Renal cortical epithelial cell (primary cell): ENCODE measurements at places on chromosomes 7 and 10. TPM values are rescaled to one million over a fixed set of nuclear protein-coding genes. Genes with fewer than 3 reads are reported as not detected.

GRCh38 chr7:7765422-7765821 lies 47.0 kb upstream of the RPA3 start:
- peak; percentile 66 for DNase-seq

GRCh38 chr10:114403541-114404161 lies 651 bp downstream of the AFAP1L2 start:
- no peak for DNase-seq

- peak; percentile 54 for DNase-seq
Observed at GRCh38 chr10:30510184-30510931, 76.4 kb downstream of the MAP3K8 start.

DNA sequence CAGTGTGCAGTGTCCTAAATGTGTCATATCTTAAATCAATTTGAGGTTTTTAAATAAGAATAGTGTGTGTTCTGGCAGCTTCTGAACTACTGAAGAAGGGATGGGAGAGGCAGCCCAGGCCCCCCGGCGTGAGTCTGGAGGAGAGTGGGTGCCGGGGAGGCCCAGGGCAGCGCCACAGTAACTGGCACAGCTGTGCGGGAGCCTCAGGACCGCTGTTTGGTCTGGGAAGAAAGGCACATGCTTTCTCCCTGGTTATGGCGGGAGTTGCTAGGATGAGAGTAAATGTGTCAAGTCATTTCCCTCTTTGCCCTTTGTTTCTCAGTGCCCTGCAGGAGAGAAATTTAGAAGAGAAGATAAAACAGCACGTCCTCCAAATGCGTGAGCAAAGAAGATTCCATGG lies 31.9 kb upstream of the PWWP2B start:
- DNase-seq, result no peak

DNA sequence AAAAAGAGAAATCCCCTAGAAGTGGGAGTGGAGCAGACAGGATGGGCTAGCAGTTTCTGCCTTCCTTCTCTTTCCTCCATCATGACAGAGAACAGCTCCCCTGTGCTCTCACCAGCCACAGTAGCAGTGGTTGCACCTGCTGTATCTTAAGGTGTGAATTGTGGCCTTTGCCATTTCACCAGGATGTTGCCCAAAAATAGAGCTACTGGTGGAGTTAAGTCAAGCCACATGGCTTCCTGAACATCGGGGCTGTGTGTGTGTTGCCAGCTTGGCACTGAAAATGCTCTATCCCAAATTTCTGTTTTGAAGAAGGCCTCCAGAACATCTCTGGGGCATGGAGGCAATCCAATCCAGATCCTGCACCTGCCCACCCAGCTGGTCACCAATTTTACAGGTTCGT lies 348.7 kb downstream of the EXOC4 start:
- DNase-seq, result no peak

DNA sequence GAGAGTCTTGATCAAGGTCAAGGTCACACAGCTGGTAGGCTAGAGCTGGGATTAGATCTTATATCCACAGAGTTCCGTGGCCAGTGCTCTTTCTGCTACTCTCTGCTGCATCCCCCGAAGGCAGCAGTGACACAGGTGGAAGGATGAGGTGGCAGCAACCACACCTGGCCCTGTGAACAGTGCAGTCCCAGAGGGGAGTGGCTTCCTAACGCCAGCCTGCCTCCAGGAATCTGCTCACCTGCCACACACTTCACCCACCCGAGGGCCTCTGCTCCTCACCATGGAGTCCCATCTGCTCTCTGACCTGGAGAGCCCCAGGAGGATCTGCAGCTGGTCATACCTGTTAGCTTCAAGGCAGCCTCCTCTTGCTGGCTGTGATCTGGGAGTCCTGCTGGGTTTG lies 484.2 kb downstream of the PLXNA4 start:
- DNase-seq, result no peak

- DNase-seq, result peak; percentile 51
Observed at GRCh38 chr7:81285142-81285871, 366.5 kb upstream of the SEMA3C start.

DNA sequence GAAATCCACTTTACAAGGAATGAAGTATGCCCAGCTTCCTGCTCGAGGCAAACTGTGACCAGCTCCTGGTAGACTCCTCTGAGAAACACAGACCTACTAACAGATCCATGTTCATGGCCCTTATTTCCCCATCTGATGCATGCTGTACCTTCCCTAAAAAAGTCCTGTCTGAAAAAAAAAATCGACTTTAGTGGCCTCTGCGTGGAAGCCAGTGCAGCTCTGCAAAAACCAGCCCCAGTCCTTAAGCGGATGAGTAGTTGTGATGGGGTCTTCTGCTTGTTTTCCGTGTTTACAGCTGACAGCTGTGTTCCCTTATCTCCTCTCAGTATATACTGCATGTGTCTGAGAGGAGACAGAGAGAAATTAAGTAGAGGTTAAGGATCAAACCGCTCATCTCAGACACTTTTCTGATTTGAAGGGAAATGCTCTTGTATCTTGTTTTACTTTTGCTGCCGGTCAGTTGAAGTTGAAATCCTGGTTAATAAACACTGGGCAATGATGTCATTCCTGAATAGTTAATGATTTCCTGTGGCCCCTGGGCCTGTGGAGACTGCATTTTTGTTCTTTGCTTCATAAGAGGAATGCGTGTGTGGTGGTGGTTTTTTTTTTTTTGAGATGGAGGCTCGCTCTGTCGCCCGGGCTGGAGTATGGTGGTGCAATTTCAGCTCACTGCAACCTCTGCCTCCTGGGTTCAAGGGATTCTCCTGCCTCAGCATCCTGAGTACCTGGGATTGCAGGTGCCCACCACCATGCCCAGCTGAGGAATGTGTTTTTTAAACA lies 67.6 kb downstream of the DOCK1 start:
- peak; percentile 97 for DNase-seq

GRCh38 chr7:97001656-97002554 lies 3.4 kb upstream of the DLX6 start:
- DNase-seq, result no peak

DNA sequence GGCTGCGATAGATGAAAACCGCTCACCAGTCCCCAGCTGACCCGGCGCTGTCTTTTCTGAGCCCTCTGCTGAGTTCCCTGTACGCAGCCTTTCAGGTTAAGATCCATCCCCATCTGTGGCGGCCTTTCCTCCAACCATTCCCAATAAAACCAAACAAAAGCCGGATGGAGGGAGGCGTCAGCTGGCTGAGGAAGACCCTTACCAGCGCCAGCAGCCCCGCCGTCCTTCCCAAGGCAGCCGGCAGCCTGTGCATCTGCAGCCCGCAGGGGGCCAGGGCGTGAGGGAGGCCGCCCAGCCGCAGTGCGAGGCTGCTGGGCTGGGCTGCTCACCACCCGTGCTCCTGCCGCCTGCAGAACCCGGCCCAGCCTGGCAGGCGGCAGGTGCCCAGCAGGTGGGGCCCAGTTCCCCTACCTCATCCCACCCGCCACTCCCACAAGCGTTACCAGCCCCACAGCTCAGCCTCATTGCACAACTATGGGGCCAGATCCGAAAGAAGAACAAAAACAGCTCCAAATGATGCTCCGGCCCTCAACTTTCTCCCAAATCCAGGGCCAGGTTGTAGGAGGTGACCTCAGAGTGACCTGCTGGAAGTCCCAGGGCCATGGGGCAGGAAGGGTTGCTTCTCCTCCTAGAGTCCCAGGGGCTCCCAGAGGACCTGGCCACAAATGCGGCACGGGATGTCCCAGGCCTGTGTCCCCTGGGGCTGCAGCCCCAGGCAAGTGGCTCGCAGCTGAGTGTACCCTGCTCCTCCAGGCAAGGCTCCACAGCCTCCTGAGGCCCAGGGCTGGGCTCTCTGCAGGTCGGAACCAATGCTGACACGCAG lies 23.8 kb downstream of the PAPOLB start:
- no peak for DNase-seq

GRCh38 chr7:151706277-151707104 lies 170.4 kb downstream of the PRKAG2 start:
- no peak for DNase-seq

- DNase-seq, result no peak
Observed at GRCh38 chr7:45567713-45568112, 6.5 kb upstream of the ADCY1 start.

DNA sequence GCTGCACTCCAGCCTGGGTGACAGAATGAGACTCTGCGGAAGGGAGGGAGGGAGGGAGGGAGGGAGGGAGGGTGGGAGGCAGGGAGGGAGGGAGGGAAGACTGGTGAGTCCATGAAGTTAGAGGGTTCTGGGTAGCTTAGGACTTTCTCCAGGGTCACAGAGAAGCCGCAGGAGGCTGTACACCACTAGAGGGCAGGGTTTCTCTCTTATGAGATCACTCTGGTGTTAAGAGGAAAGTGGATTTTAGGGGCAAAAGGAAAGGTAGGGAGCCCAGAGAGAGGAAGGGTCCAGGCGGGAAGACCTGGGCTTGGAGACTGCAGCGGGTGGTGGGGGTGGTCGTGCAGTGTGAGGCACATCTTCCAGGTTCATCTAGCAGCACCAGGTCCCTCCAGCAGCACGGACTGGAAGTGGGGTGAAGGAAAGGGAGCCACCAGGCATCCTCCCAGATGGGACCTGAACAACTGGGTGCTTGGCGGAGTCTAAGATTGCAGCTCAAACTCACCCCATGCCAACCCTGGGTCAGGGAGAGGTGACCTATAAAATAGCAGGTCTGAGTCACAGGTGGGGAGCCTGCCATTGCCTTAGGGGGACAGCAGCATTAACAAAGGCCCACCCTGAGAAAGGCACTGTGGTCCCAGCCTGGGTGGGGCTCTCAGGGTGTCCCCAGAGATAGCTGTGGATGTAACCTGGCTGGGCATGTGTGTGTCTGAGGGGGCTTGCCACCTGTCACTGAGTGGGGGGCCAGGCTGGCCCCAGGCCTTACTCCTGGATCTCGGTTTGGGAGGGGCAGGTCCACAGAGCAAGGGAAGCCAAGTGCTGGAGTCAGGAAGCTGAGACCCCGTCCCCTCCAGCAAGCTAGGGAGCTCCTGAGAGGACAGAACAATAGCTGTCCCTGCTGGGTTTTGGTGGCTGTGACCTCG lies 48.5 kb upstream of the SLC29A3 start:
- DNase-seq, result peak; percentile 57

DNA sequence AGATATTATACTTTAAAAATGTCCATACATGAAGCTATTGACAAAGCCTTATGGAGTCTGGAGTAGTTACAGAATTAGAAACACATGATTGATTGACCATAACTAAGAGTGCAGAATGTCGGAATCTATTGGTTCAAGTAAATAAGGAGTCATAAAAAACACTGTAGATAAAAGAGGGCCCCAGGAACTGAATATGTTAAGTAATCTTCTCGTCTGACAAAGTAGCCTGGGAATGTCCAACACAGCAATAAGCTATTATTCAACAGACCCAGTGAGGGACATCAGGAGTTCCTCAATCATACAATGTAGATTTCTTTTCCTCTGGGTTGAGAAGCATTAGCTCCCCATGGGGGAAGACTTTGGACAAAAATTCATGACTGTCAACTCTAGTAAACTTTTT lies 782.0 kb downstream of the SUGCT start:
- no peak for DNase-seq

The NKX6-2 gene
- 0.35 TPM in 1 of 2 replicates, not detected in the other for total RNA-seq

The PDLIM1 gene
- total RNA-seq, result 19.4 and 45.8 TPM in 2 replicates

The SEMA3E gene
- 0.35 and 4.7 TPM in 2 replicates for total RNA-seq

The TYSND1 gene
- total RNA-seq, result 12.2 and 15.6 TPM in 2 replicates

The THSD7A gene
- total RNA-seq, result 1.6 and 2.5 TPM in 2 replicates
